Pancreas (tissue), 10 donors: ENCODE measurements at places on chromosomes 5 and 9. TPM values are rescaled to one million over a fixed set of nuclear protein-coding genes. Genes with fewer than 3 reads are reported as not detected.
A peak's percentile ranks its signal among the peaks of the same experiment; 100 is the strongest.

The PFN3 gene
- polyA plus RNA-seq = not detected

- H3K4me3 ChIP-seq = no peak overlapping the region
- H3K36me3 ChIP-seq = no peaks in the 10 kb centered on the region
- DNase-seq = no peak
- no peaks in the 10 kb centered on the region for H3K27me3 ChIP-seq
- peaks cover 7% of the 10 kb centered on the region for H3K4me1 ChIP-seq
- H3K27ac ChIP-seq = no peak overlapping the region
Observed at GRCh38 chr5:124795829-124796228, 49.4 kb upstream of the ZNF608 start.

DNA sequence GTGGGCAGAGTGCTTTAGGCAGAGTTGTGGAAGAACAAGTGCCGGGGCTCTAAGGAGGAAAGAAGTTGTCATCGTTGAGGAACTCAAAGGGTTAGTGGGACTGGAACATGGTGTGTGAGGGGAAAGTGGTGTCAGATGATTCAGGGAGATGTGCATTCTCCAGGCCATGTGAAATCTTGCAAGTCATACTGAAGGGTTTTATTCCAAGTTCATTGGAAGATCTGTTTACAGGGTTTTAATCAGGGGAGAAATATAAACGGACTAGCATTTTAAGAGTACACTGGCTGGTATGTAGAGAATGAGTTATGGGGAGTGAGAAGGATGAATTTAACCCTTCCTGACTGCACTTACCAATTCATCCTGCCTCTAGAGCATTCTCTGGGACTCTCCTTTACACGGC is 49.3 kb downstream of the NR2F1 start:
- H3K27ac ChIP-seq = no peak overlapping the region
- H3K4me3 ChIP-seq = no peak overlapping the region
- H3K4me1 ChIP-seq = no peaks in the 10 kb centered on the region
- H3K27me3 ChIP-seq = no peaks in the 10 kb centered on the region

- no peaks in the 10 kb centered on the region for H3K27me3 ChIP-seq
- no peak for DNase-seq
- H3K4me3 ChIP-seq = no peak overlapping the region
Observed at GRCh38 chr5:6202968-6203365, 175.4 kb downstream of the MED10 start.

DNA sequence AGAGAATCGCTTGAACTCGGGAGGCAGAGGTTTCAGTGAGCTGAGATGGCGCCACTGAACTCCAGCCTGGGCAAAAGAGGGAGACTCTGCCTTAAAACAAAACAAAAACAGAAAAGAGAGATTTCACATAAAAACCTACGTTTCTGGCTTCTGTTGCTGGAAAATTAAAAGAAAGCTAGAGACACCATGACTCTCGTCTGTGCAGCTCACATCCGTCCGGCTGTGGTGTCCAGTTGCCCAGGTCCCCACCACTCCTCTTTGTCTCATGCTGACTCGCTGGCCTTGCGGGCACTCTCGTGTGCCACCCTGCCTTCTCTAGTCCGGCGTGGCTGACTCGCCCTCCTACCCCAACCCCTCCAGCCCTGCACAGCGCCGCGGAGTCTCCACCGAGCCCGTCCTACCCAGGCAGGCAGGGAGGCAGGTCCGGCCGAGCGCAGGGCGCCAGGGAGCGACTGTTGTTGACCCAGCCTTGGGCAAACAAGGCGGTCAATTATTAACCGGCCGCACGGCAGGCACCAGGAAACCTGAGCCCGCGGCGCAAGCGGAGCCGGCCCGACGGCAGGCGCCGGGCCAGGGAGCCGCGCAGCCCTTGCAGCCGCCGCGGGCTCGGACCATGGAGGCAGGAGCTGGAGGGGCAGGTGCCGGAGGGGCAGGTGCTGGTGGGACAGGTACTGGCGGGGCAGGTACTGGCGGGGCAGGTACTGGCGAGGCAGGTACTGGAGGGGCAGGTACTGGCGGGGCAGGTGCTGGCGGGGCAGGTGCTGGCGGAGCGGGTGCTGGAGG is at the start of gene PRRT1B:
TSS of gene PRRT1B (plus strand) at position 521 of the 783 bp plus-strand sequence. CDS start at position 614, 93 bp downstream.
- peak within 1 kb of the TSS; percentile 52 for H3K27ac ChIP-seq
- peak within 1 kb of the TSS; percentile 55 for H3K4me3 ChIP-seq
- H3K36me3 ChIP-seq = no peaks in the 10 kb centered on the region
- no peaks in the 10 kb centered on the region for H3K4me1 ChIP-seq

- no peak overlapping the region for H3K4me3 ChIP-seq
- H3K27me3 ChIP-seq = no peaks in the 10 kb centered on the region
- DNase-seq = no peak
- no peaks in the 10 kb centered on the region for H3K4me1 ChIP-seq
- H3K36me3 ChIP-seq = no peaks in the 10 kb centered on the region
- no peak overlapping the region for H3K27ac ChIP-seq
Observed at GRCh38 chr5:18281947-18282581, 647.8 kb downstream of the TAF11L14 start.

GRCh38 chr5:89411891-89412290 is 528.9 kb upstream of the MEF2C start:
- DNase-seq = no peak
- no peaks in the 10 kb centered on the region for H3K27me3 ChIP-seq
- no peaks in the 10 kb centered on the region for H3K4me1 ChIP-seq
- no peaks in the 10 kb centered on the region for H3K36me3 ChIP-seq
- H3K27ac ChIP-seq = no peak overlapping the region
